ENCODE measurements at places on chromosomes 16 and 17. TPM values are rescaled to one million over a fixed set of nuclear protein-coding genes. Genes with fewer than 3 reads are reported as not detected.

PERCC1 gene
- total RNA-seq = 6.9 TPM

TMEM98 gene
- total RNA-seq = 230 TPM

GUCY2D gene
- total RNA-seq = 26.8 TPM

KRTAP4-1 gene
- total RNA-seq = not detected

KRTAP9-2 gene
- total RNA-seq = not detected
